ENCODE measurements at places on chromosomes 6 and 20.
A peak's percentile ranks its signal among the peaks of the same experiment; 100 is the strongest.

DNA sequence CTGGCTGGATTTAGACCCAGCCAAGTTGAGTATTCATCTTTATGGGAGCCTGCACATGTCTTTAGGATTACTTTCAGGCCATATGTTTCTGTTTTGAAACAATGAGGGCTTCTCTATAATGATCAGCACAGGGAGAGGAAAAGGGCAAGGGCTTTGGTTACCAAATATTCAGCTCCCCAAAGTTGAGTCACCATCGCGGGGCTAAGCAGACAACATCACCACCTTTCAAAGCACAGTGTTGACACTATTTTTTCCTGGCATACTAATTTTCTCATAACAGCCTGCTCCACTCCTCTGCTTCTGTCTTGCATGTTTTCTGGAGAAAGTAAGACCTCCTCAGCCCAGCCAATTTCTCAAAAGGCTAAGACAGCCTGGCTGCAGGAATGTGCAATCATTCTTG lies 4.9 kb downstream of the SCML4 start:
- no peak for DNase-seq

DNA sequence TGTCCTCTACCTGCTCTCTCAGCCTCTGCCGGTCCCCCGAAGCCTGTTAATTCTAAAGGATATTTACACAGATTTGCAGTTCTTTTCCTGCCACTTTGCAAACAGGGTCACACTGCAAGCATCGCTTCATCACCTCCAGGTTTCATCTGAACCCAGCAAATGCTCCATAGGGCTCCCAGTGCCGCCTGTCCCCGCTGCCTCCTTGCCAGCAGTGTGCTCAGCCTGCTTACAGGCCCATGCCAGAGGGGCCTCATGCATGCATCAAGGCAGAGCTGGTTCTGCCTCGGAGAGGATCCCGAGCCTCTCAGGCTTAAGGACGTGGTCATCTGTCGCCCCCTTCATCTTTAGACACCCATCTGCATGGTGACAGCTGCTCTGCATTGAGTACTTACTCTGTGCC lies 10.5 kb downstream of the SIRPA start:
- no peak for DNase-seq

- DNase-seq = no peak
Observed at GRCh38 chr6:1796706-1797529, 187.2 kb downstream of the FOXC1 start.

GRCh38 chr20:47489448-47489872 lies 12.2 kb upstream of the NCOA3 start:
- DNase-seq = no peak

DNA sequence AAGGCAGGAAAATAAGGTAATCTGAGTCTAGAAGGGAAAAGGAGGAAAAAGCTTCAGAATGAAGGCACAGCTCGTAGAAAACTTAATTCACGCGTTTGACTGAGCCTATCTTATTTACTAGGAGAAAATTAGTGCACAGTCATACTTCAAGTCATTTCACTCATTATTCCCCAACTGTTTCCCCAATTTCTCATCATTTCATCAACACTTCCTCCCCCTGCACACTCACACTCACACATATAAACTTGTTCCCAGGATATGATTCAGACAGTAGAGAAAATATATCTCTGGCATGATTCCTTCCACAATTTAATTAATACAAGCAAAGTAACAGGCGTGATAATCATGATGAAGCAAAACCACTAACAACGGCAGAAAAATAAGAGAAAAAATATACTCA lies 94.5 kb upstream of the F13A1 start:
- DNase-seq = no peak

DNA sequence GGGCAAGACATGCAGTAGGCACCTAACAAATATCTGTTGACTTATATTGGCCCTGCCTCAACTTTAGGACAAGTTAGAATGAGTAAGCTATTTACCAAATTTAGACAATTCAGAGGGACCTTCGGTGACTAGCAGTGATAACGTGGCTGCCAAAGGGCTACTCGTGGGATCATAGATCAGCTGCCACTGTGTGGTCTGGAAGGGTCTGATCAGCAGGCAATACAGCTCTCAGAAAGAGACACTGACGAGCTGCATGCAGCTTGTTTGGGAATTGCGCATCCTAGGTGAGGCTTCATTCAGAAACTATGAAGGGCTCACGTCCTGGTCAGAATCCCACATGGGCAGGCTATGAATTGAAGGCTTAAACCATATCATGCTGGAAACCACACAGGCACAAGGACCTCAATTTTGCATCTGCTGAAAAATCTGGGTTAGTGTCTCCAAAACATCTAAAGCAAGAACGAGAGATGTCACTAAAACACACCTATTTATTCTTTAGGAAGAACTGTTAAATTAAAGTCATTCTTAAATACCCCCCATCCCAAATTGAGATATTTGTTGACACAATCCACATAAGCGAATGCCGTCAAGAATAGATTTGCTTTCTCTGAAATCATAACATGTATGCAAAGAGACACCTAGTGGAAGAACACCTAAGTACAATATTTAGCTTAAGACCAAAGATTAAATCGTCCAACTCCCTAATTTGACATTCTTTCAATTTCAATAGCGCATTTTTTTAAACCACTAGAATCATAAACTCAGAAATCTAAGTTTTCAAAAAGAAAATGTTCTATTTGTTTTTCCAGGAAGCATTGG lies 79.6 kb downstream of the IPCEF1 start:
- no peak for DNase-seq

GRCh38 chr20:37987602-37988290 lies 45.5 kb downstream of the TTI1 start:
- peak; percentile 44 for DNase-seq

DNA sequence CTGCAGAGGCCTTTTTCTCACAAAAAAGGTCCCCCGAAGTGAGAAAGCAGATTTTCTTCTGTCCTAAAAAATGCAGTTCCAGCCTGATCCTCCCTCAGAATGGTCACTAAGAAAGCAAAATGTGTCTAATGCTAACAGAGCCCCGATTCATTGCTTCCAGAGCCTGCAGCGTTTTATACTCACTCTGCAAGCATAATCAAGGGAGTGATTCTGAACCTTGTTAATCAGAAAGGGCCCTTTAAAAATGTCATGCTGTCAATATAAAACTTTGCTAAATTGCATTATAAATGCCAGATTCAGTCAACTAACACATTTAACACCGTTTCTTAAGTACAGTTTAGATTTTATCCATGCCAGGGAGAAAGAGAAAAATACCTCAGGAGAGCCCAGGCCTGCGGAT lies 202.8 kb downstream of the CD83 start:
- DNase-seq = no peak

GRCh38 chr6:158556113-158556512 lies 3.8 kb upstream of the TMEM181 start:
- DNase-seq = peak; percentile 20

- DNase-seq = peak; percentile 83
Observed at GRCh38 chr6:106974336-106974998, at the start of gene CD24. CD24 (minus strand) TSS chr6:106974729; CDS start chr6:106974646, 83 bp downstream.

GRCh38 chr6:11485271-11485670 lies 52.3 kb upstream of the TMEM170B start:
- DNase-seq = no peak

GRCh38 chr6:17666646-17667045 lies 40.1 kb downstream of the NUP153 start:
- no peak for DNase-seq

DNA sequence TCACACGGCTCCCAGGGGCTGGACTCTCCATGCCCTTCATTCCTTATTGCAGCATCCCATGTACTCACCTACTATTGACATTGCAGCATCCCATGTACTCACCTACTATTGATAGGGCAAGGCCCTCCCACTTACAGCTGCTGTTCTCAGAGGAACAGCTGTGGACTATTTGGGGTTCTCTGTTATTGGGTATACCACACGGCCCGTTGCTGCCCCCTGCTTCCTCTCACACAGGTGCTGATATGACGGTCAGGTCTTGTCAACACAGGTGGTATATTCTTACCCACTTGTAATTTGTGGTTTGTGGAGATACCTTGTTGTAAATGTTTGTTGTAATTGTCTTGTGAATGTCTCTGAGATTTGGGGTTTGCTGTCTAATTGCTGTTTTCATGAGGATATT lies 18.8 kb downstream of the ALDH5A1 start:
- peak; percentile 22 for DNase-seq

GRCh38 chr6:148974351-148974750 lies 227.5 kb downstream of the UST start:
- no peak for DNase-seq

DNA sequence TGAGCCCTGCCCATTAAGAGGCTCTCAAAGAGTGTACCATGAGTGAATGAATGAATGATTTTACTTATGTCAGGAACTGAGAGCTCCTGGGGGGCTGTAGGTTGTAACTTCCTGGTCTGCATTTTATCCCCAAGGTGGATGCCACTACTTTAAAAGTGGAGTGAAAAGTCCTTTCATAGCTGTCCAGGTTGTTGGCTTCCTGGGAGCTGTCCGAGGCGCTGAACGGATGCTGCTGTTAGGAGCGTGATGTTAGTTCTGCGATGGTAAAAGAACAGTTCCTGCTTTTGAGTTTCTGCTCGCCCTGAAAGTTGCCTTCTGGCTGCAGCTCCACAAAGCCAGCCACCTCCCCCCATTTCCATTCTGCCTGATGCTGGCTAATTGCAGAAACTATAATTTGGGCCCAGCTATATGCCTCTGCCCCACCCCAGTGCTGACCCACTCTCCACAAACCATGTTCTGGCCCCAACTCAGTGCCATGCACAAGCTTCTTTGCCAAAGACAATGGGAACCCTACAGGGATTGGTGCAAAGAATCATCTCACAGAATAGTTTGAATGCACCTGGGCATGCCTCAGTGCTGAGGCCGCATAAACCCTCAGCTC lies 330.9 kb upstream of the CDH4 start:
- DNase-seq = peak; percentile 71

DNA sequence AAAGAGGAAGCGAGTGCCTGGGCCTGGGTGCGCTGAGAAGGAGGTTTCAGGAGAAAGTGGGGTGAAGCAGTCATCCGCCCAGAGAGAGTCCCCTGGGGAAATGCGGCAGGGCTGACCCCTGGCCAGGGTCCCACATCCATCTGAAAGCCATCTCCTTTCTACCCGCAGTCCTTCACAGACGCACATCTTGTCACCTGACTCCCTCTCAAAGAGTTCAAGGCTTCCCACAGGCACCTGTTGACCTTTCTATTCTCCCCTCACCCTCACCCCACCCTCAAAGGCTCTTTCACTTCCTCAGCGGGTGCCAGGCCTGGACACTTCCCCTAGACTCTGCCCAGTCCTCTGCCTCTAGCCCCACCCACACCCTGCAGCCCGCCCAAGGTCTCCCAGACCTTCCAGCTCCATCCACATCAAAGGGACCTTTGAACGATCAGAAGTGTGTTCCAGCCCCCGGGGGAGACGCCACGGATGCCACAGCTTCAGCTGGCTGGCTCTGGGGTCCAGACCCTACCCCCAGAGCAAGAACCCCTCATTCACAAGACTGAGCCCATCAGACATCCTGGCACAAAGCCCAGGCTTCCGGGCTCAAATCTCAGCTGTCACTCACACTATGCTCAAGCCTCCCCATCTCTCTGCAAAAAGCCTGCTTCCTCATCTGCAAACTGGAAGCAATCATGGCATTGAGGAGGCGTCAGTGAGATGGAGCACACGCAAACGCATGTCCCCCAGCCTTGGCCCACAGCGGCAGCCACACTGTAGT lies 2.1 kb downstream of the CTSZ start:
- no peak for DNase-seq

DNA sequence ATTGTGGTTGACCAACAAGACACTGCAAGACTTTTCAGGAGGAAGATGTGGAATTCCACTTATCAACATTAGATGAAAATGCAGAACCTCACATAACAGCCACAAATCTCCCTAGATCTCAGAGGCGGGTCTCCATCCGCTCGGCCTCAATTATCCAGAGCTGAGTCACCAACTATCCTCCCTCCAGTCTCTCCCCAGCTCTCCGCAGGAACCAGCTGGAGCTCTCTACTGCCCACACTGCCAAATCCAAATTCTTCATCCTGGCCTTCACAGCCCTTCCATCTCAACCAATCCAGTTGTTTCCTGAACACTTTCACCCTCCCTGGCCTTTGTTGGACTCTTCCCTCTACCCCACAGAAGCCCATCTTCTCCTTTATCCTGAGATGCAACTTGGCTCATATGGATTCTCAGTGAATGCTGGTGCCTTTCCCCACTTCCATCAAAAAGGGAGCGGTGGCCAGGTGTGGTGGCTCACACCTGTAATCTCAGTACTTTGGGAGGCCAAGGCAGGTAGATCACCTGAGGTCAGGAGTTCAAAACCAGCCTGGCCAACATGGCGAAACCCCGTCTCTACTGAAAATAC lies 3.5 kb upstream of the TGIF2 start:
- peak; percentile 84 for DNase-seq

DNA sequence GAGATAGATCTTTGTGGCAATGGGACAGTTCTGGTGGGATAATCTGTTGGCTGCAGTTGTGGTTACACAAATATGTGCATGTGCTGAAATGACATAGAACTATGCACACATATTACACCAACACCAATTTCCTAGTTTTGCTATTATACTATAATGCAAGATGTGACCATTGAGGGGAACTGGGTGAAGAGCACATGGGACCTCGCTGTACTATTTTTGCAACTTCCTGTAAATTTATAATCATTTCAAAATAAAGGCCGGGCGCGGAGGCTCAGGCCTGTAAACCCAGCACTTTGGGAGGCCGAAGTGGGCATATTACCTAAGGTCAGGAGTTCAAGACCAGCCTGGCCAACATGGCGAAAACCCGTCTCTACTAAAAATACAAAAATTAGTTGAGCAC lies 8.7 kb downstream of the ARMC12 start:
- no peak for DNase-seq

DNA sequence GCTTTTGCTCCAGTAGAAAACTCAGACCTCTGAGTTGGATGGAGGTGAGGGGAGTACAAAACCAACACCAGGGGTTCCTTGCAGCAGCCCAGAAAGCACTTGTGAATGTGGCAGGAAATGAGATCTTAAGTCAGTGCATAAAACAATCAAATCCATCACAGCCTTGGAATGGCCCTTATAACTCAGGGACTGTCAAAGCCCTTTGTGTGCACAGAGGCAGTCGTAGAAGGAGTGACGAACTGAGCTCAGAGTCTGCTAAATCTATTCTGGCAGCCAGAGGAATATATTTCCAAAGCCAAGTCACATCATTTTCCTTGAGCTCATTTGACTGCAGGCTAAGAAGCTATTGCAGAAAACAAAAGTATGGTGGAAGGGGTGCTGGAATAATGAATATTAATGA lies 676.6 kb downstream of the DHX35 start:
- DNase-seq = no peak

DNA sequence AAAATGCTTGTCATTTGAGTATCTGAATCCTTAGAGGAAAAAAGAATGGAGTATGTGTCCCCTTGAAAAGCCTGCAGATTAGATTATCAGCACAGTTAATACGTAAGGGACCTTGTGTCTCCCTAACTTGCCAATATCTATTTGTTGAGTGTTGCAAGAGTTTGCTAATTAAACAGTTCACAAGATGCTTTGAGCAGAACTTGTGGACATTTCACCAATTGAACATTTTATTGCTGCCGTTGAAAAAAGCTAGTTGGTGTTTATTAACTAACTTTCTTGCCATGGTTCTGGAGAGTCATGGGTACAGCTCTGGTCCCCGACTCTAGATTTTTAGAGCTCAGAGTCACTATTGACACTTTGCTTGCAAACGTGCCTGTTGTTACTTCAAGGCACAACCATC lies 30.6 kb upstream of the PRDM1 start:
- no peak for DNase-seq
